ENCODE measurements at places on chromosomes 7 and 10.

GRCh38 chr7:18276380-18276779, 219.2 kb upstream of the HDAC9 start:
- no peak for DNase-seq

DNA sequence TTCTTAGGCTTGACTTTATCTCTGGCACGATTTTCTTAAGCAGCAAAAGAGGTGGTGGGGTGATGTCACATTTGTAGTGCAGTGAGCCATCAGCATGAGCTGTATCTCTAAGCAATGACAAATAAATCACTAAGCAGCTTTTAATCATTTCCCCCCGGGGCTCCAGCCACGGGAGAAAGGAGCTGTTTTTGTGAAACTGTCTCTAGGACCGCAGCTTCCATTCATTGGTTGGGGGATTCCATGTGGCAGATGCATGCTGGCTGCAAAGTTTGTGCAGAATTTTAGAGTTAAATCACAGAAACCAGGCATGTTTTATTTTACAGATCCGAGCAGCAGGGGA, 464 bp downstream of the KIAA1217 start:
- DNase-seq: no peak

GRCh38 chr7:46155367-46155766, 234.3 kb upstream of the IGFBP3 start:
- DNase-seq: no peak

DNA sequence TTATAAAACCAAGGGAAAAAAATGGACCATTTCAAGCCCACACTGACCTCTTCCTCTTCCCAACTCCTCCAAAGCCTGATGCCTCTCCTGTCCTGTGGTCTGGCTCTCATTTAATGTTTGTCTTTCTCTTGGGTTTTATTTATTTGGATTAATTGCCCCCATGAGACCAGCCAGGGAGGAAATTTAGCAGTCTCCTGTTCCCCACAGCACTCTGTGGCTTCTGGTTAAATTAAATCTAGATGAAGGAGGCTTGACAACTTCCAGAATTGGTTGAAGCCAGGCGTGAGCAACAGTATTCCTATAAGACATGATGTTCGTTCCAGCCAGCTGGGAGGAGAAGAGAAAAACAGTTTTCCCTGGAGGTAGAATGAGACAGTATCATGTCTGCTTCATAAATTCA, 15.1 kb upstream of the PRLHR start:
- DNase-seq: no peak

DNA sequence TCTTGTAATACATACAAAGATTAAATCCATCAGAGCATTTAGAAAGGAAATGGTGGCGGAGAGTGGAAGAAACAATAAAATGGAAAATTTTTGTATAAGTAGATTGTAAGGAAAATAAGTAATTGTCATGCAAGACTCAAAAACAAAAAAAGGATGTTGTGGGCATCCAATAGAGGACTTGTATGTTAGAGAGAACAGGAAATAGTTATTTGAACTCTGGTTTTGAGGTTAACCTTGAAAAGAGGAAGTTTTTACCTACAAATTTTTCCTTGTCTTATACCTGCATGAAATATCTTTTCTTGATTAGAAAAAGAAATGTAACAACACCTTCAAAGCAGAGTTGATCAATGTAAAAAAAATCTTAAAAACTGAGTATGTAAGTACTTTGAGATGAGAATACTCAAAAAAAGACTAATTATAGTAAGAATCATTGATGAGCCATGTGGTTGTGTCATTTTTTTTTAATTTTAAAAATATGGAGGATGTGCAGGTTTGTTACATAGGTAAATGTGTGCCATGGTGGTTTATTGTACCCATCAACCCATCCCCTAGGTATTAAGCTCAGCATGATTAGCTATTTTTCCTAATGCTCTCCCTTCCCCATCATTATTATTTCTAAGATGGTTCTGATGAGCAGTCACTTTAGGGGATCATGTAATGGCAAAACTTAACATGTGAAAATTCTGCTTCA, 11.9 kb downstream of the TMEM106B start:
- DNase-seq: no peak

DNA sequence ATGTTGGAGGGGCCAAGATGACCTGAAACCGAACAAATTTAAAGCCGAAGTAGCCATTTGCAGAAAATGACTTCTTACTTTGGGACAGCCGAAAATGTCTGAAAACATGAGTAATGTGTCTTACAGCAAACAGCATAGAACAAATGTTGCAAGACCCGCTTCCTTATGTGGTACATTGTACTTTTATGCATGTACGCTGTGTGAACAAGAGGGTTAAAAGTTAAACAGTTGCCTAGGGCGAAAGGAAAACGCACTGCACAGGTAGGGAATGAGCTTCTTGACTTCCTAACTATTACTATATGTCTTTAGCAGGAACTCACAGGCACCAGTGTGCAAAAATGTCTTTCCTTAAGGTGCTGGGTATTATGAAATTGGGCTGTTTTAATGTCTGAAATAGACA, 303.5 kb upstream of the MGMT start:
- DNase-seq: no peak

DNA sequence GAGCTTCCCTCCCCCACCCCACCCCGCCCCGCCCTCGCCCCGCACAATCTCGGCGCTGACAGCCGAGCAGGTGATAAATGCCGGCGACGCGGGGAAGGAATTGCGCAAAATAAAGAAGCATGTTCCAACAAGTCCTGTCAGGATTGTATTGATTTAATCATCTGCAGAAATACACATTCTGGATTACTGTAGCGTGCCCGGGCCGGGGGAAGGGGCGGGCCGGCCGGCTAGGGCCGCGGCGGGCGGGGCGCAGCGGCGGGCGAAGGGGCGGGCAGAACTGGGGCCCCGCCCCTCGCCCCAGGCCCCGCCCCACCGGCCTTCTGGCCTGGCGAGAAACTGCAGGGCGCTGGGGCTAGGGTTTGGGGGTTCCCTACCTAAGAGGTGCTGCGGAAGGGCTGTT, 88.9 kb upstream of the PAX2 start:
- DNase-seq: no peak

DNA sequence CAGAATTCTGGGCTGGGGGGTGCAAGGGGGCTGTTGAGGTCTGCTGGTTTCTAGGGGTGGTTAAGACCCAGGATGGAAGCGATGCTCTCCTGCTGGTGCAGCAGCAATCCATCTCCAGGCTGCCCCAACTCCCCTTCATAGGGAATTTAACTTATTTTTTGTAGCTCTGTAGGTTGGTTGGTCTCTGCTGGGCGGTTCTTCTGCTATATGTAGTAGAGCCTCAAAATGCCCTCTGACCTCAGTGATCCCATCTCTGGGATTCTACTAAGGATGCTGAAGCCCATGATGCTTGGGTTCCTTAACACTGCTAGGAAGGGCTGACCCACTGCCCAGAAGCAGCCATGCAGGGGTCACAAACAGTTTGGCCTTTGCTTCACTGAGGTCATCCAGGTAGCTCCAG, 49.2 kb downstream of the LRRC20 start:
- no peak for DNase-seq

Measured in NCI-H774 (cell line).